Activated naive CD4-positive, alpha-beta T cell (primary cell): ENCODE measurements at places on chromosomes 1 and 21.

- no peak for DNase-seq
Measured at GRCh38 chr1:108570128-108570527, 10.2 kb downstream of the EEIG2 start.

DNA sequence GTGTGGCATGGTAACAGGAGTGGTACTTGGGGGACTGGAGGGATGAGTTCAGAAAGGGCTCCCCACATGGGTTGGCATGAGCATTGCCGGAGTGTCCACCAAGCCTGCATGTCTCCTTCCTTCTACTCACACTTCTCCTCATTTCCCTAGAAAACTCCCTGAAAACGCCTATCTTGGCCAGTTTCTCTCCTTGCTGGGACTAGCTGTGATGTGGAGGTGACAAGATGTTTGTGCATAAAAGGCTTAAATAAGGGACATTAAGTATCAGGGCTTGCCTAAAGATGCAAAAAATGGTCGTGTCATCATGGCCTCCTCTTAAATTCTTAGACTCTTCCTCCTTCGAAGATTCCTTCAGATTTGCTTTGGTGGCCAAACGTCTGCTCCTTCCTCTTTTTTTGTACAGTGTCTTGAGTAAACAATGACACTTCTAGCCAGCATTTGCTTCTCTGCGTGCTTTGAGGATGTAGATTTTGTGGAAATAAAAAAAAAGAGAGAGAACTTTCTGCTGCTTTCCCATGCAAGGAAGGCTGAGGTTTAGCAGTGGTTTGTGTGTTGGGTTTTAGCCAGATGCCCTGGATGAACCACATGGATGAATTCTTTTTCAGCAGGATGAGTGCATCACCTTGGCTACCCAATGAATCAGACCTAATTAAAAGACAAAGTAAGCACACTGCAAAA is 239.1 kb upstream of the IRF2BP2 start:
- DNase-seq, result no peak

DNA sequence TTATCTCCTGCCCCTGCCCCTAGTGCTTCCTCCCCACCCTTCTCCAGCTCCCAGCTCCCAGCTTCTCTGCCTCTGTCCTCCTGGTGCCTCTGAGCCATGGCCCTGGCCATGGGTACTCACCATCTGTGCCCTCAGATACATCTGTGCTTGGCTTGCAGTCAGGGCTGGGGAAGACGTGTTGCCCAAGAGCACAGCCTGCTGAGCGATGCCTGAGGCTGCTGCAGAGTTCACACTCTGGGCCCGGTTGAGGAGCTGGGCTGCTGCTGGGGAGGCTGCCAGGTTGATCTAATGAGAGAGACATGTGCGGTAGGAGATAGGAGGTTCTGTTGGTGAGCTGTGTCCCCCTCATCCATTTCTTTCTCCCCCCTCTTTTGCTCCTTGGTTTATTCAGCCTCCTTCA is 49.4 kb upstream of the A3GALT2 start:
- DNase-seq, result no peak

DNA sequence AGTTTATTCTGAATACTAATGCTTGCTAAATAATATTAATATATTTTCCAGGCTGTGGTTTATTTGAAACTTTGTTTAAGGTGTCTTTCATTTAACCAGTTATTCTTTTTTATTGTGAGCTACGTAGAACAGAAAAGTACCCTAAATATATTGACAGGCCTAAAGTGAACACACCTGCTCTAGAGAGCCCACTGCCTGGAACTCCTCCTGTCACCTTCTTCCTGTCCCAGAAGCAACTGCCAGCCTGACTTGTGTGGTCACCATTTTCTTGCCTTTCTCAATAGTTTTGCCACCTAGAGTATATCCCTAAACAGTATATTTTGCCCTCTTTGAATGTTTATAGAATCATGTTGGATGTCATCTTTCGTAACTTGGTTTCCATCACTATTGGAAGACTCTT is 48.5 kb downstream of the SCCPDH start:
- DNase-seq, result no peak

- no peak for DNase-seq
Measured at GRCh38 chr1:29824025-29824424, 587.7 kb downstream of the PTPRU start.

DNA sequence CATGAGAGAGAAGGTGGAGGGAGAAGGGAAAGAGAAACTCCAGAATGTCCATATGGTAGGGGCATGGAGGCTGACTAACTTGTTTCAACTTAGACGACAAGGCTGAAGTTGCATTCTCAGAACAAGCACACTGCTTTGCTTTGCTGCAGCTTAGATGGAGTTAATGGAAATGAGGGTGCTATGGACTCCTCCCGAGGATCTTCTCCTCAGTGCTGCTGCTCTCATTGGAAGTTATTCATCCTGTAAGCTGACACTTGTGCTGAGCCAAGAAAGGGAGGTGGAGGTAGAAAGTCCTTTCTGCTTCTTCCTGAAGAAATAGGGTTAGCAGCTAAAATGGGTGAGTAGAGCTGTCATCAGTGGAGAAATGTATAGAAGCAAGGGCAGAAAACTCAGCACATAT is 215.3 kb downstream of the SEC16B start:
- DNase-seq, result no peak

DNA sequence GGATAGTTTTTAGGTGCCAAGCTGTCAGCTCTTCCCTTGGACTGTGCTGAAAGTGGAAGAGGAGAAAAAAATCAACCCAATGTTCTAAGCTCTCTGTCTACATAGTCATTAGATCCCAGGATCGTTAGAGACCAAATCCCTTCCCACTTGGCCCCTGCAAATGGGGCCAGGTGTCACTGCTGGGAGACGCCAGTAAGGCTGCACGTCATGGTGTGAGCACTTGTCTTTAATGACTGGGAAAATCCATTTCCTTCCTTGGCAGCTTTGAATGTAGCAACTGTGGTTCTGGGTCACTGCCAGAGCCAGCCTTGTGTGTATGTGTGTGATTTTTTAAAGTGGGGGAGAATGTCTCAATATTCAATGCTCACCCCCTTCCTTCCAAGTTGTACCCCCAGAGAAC is 59.9 kb downstream of the MAN1C1 start:
- no peak for DNase-seq
